ENCODE measurements at places on chromosomes 7 and 10.

DNA sequence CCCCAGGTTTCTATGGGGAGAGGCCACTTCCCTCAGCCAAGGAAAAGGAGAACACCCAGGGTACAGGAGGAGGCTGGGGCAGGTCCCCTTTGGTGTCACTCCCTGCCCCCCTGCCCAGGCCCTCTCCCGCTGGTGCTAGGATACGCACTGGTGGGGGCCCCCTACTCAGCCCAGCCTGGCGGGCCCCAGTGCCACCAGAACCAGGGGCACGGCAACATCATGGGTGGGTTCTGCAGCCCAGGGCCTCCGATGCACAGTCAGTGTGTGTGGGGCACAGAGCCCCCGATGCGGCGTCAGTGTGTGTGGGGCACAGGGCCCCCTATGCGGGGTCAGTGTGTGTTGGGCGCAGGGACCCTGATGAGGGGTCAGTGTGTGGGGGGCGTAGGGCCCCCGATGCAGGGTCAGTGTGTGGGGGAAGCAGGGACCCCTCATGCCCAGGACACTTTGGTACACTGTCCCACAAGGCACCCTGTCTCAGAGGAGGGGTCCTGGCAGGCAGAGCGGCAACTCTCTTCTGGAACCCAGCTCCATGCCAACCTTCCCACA lies 23.1 kb upstream of the ZNF735 start:
- no peak for DNase-seq

DNA sequence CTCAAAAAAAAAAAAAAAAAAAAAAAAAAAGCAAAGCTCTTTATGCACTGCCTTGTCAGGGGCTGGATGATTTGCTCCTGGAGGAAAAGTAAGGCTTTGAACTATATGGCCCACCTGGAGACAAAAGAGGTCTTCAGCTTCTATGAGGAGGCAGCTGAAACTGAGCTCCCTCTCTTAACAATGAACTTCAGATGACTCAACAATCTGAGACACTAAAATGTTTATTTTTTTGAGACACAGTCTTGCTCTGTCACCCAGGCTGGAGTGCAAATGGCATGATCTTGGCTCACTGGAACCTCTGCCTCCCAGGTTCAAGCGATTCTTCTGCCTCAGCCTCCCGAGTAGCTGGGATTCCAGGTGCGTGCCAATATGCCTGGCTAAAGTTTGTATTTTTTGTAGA lies 36.7 kb downstream of the RAB19 start:
- no peak for DNase-seq

GRCh38 chr10:127614484-127615017 lies 65.4 kb downstream of the NPS start:
- DNase-seq = no peak

GRCh38 chr7:80175744-80176143 lies 41.1 kb downstream of the GNAI1 start:
- DNase-seq = no peak

- no peak for DNase-seq
Measured at GRCh38 chr10:45580371-45581215, 92.0 kb downstream of the ZFAND4 start.

DNA sequence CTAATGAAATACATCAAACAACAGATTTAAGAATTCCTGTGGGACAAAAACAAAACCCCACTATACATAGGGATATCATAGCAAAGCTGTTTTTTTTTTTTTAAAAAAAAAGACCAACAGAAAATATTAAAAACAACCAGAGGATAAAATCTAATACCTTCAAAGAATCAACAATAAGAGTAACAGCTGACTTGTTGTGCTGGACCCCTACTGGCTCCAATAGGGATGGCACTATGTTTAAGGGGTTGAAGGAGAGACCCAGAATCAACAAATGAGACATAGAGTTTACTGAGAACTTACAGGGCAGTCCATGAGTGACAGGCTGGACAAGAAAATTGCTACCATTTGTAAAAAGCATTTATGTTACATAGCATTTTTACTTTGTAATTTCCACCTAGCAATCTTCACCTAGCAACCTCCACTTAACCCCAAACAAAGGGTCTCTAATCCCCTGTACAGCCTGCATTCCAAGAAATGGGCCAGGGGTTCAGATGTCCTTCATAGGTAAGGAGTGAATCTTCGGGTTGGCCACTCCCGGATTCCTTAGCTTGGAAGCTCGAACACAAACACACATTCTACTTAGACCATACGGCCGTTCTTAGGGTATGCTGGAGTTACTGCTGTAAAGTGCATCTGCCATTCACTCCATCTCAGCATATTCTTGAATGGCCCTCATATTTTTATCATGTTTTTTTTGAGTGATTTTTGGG lies 25.8 kb downstream of the ASZ1 start:
- DNase-seq = peak; percentile 20

DNA sequence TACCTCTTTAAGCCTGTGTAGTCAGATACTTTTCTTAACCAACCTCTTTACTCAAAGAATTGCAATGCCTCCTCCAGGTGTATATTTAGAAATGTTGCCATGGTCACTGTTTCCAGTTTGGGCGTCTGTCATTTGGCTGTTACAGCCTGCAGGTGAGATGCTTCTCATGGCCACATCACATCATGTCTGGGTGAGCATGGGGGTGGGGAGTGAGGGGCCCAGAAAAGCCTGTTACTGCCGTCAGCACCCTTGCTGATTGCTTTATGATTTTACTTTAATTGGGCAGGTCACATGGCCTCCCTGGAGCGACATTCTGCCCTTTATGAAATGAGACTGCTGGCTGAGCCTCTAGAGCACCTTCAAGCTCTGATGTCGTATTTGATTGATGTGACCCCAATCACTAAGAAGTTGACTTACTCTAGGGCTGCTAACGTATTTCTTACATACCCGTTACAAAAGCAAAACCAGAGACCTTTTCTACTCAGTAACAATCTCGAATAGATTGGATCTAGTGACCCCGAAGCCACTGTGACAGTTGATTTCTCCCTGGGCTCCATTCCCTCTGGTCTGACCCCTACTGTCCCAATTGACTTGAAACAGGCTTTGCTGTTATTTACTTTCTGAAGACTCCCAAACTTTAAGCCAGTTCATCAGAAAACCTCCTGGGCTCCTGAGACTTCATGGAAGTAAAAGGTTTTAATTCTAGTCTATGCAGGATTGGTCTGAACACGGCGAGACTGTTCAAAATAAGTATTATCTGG lies 60.7 kb downstream of the OTUD1 start:
- peak; percentile 17 for DNase-seq

- DNase-seq = no peak
Measured at GRCh38 chr10:49367600-49367999, 28.3 kb downstream of the DRGX start.

GRCh38 chr10:46216003-46216634 lies 70.7 kb upstream of the ANTXRL start:
- no peak for DNase-seq

DNA sequence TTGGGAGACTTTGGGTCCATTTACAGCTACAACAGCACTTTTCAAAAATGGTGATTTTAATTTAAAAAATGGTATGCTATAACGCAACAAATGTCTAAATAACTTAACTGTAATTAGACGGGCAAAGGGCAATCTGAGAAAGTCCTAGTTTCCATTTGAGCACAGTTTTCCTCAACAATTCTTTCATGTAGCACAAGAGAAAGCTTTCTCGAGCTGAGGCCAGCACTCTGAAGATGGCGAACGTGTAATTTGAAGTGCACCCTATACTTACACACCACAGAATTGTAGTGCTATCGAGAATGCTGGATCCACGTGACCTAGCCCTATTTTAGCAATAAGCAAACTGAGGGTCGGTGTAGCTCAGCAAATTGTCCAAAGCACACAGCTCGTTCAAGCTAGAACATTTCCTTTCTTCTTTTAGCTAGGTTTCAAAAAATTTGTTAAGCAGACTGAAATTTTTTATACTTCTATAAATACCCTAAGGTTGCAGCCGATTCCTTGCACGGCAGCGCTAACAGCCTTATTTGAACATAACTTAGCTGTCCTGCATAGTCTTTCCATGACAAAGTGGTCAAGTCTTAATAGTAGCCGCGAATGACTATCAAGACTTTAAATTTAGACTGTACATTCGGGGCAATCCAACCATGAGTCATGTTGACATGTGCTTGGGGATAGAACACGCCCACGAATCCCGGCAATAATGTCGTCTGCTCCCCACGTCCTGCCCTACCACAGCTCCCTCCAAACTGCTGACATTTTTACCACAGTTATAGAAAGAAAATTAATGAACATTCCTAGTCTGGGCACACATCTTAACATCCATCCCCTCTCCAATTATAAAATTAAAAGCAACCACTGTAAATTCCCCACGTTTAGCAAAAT lies 10.0 kb downstream of the KLF6 start:
- no peak for DNase-seq

DNA sequence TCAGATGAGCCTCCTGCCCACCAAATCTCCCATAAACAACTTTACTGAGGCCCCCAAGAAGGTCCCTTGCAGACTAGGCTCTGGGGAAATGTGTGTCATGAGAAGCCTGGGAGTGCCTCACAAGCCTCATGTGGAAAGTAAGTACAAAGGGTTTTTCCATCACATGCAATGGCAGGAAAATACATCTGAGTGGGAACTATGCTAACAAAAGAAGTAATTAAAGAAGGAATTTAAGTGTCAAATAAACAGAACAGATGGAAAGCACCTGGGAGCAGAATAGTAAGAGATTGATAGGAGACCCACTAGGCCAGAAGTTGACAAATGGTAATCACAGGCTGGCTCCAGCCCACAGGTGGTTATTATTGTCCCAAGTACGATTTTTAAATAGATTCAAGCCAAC lies 20.5 kb downstream of the GSAP start:
- no peak for DNase-seq

GRCh38 chr10:12681252-12681651 lies 320.3 kb downstream of the CCDC3 start:
- no peak for DNase-seq

DNA sequence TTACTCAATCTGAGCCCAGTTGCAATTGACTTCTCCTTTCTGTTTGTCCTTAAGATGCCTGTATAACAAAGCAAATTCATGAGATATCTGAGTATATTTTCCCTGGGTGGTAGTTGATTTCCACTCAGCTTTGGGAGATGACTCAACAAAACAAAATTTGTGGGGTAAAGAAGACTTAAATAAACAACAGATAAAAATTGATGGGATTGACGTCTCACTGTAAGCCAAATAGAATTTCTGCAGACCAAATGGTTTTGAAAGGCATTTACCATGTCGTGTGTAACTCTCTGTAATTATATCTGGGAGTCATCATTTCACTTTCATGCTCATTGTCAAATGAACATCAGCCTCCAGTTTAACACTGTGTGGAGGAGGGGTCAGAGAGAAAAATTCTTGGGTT lies 255.4 kb upstream of the MYO3A start:
- no peak for DNase-seq

DNA sequence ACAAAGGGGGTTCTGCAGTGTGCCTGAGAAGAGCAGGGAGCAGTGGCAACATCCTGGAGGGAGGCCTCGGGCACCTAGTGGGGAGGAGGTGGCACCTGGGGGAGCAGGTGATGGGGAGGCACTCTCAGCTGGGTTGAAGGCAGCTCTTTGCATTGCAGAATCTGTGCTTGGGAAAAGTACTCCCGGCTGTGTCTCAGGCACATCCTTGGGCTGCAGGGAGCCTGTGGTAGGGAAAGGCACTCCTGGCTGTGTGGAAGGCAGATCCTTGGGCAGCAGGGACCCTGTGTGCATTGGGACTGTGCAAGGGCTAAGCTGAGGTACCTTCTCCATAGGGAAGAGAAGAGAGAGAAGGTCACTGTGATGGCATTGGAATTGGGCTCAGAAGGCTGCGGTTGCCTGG lies 52.8 kb upstream of the ANTXRL start:
- no peak for DNase-seq

- no peak for DNase-seq
Measured at GRCh38 chr10:8614054-8614565, 559.6 kb downstream of the GATA3 start.

GRCh38 chr7:130274296-130274695 lies 7.6 kb downstream of the CPA2 start:
- DNase-seq = no peak

GRCh38 chr7:93148144-93148543 lies at the start of gene SAMD9L:
SAMD9L (minus strand) TSS chr7:93148385; CDS start chr7:93135971, 12,414 bp downstream.
- DNase-seq = no peak

DNA sequence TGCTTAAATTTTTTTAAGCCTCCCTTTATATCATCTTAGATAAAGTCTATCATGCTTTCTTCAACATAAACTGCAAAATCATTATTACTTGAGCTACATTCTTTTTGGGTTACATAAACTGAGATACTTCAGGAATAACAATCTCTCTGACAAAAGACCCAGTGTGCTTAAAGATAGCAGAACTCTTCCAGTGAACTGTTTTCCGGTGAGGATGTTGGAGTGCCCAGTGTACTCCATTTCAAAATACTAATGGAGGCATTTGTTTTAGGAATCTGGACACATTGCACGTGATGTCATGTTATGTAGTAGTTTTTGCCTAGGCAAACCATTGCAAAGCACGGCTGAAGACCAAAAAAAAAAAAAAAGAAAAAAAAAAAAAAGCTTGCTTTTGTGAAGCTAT lies 388.2 kb upstream of the CELF2 start:
- no peak for DNase-seq

DNA sequence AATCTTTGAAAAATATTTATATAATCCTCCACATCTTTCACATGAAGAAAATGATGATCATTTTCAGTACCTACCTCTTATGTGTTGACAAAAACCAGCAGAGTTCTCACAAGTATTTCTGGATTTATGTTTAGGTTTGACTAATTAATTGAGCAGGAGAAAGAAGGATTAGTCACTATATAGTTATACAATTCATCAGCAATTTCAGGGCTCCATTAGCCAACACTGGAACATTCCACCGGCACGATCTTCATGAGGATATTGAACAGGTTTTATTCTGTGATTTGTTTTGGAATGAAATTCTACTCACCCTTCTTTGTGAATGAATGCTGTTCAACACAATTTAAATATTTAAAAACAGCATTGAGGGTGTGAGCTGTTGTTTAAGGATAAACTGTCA lies 163.2 kb downstream of the SEM1 start:
- DNase-seq = no peak

DNA sequence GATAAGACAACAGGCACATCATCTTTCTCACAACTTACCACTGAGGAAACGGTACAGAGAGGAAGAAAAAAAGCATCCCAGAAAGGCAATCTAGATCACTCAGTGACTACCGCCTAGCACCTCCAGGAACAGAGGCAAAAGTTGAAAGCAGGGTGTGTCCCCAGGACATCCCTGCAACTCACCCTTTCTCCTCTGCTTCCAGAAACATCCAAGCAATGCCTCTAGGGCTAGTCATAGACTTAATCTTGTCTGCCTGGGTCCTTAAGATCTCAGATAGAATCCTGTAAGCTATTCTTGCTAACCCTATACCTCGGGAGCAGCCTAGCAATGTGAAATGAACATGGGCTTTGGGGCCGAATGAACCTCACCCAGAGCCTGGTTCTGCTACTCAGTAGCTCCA lies 18.8 kb upstream of the PDCD4 start:
- no peak for DNase-seq

DNA sequence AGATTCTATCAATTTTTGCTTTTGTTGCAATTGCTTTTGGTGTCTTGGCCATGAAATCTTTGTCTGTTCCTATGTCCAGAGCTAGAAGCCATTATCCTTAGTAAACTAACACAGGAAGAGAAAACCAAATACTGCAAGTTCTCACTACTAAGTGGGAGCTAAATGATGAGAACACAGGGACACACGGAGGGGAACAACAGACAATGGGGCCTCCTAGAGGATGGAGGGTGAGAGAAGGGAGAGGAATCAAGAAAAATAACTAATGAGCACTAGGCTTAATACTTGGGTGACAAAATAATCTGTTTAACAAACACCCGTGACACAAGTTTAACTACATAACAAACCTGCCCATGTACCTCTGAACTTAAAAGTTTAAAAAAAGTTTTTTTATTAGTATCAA lies 78.2 kb downstream of the ANKRD26 start:
- DNase-seq = no peak

Data from neural progenitor cell (in vitro differentiated cells).